ENCODE measurements at places on chromosomes 6 and 20.

- DNase-seq: no peak
Observed at GRCh38 chr6:160247457-160247883, 11.2 kb downstream of the SLC22A2 start.

- no peak for DNase-seq
Observed at GRCh38 chr6:170039156-170040114, 251.4 kb downstream of the DLL1 start.

- DNase-seq: no peak
Observed at GRCh38 chr6:38221251-38221650, 401.7 kb downstream of the ZFAND3 start.

- no peak for DNase-seq
Observed at GRCh38 chr6:157272866-157273755, 50.2 kb downstream of the TMEM242 start.

DNA sequence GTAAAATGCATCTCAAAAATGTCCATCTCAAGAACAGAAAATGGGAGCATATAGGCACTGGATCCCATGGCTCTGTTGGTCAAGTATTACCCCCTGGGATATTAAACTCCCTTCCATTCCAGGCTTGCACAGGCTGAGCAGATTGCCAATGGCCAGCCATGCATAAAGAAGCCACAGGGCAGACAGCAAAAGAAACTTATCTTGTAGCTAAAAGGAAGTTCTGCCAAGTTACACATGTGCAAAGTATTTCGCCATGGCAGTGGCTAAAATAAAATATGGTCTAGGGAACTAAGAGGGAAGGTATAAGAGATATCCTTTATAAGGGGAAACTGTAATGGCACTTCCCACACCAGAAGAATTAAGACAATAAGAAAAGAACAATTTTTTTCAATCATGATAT is 415.6 kb upstream of the BTBD3 start:
- peak; percentile 70 for DNase-seq

- no peak for DNase-seq
Observed at GRCh38 chr6:16698162-16698533, 63.1 kb downstream of the ATXN1 start.

- DNase-seq: peak; percentile 29
Observed at GRCh38 chr6:108510461-108511319, 50.0 kb upstream of the FOXO3 start.

GRCh38 chr6:53790886-53791285 is 3.9 kb upstream of the LRRC1 start:
- DNase-seq: no peak

DNA sequence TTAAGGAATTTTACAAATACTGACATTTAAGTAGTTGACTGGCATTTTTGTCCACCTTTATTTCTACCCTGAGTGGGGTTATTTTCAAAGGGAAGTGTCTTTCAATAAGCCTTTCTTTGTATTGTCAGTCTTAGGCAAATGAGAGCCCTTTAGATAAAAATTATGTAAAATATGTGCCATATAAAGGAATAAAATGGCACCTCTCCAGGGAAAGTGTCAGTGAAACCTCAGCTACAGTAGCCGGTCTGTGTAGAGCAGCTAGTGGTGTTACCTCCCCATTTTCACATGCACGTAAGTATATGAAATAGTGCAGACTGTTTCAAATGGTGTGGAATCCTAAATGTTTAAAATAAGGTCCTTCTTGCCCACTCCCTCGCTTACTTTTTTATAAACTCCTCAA is 5.0 kb downstream of the FAM217B start:
- DNase-seq: no peak

- no peak for DNase-seq
Observed at GRCh38 chr6:46174904-46175303, 4.1 kb upstream of the ENPP5 start.

- DNase-seq: peak; percentile 38
Observed at GRCh38 chr6:143176090-143177021, 115.7 kb downstream of the AIG1 start.

DNA sequence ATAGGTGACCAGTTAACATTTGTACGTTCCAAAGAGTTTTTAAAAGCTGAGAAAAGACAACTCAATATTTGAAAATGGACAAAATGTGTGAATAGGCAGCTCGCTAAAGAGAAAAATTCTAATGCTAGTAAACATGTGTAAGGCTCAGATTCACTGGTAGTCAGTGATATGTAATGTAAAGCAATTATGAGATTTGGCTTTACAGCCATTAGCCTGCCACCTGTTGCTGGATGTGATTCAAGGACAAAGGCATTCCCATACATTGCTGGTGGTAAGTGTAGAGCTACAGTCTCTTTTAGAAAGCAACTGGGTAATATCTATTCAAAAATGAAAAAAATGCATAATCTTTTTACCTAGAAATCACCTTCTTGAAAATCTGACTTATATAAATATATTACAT is 114.3 kb downstream of the COL19A1 start:
- no peak for DNase-seq

DNA sequence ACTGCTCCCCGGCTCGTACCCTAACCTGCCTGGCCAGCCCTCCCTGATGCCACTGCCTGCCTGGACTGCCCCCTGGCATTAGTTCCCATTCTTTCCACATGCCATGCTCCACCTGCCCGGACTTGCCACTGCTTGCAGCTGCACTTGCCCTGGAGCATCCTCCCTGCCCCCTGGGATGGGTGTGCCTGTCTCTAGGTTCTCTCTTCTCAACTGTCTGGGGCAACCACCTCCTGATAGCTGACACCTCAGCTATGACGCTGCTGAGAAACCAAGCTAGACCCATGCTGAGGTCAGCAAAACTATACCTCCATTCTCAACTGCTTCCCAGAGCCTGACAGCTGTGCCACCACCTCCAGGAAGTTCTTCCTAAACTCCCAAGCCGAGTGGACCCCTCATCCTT is 72.1 kb downstream of the PERP start:
- DNase-seq: no peak

DNA sequence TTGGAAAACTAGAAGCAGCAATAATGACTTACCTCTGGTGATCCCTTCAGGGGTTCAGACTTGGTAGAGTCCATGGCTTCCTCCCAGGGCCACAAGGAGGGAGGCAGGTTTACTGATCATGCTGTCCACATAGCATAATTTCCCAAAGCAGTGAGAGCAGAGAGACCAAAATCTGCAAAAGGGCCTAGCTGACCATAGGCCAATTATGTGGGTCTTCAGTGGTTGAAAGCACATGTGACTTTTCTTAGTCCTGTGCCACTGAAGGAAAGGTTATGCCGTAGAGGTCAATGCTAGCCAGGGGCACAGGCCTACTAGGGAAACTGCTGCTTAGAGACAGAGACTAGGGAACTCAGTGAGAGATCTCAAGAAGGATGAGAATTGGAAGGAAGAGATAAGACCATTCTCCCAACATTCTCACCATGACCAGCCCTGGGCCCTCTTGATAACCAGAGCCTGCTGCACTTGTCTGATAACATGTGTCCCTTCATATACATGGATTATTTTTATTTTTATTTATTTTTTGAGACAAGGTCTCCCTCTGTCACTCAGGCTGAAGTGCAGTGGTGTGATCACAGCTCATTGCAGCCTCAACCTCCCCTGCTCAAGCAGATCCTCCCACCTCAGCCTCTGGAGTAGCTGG is 2.0 kb upstream of the GTPBP2 start:
- DNase-seq: peak; percentile 99

DNA sequence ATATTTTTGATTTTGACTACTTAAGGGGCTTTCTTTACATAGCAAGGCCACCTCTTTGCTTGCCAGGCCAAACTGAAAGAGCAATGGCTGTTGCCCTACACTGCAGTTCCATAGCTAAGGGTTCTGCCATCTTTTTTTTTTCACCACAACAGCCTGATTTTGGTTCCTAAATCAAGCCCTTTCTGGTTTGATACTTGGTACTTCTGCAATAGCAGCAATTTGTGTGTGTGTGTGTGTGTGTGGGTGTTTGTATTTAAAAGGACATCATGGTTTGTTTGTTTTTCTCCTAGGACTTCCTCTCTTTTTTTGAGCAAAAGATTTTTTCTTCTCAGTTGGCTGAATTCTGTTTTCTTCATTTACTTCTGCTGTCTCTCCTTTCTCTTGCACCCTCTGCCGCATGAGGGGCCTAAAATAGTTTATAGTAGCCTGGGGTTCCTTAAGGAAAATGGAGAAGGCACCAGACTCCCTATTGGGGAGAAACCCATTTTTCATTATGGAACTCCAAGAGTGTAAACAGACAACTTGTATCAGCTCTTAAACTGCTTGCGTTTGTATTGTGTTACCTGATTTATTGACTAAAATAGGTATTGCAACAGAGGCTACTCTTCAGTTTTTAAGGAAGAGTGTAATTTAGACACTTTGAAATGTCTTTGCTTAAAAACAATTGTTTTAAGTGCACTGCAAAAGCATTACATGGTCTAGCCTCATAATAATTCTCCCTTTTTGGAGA is 12.2 kb upstream of the GCLC start:
- DNase-seq: no peak
